ENCODE measurements at places on chromosomes 1 and 21.

GRCh38 chr1:158916085-158916484 is 15.3 kb upstream of the PYHIN1 start:
- DNase-seq: no peak

GRCh38 chr1:64511044-64511443 is 41.1 kb downstream of the CACHD1 start:
- no peak for DNase-seq

GRCh38 chr1:199851439-199852140 is 175.9 kb upstream of the NR5A2 start:
- no peak for DNase-seq

- peak; percentile 52 for DNase-seq
Measured at GRCh38 chr1:6600410-6601048, 2.1 kb downstream of the KLHL21 start.

DNA sequence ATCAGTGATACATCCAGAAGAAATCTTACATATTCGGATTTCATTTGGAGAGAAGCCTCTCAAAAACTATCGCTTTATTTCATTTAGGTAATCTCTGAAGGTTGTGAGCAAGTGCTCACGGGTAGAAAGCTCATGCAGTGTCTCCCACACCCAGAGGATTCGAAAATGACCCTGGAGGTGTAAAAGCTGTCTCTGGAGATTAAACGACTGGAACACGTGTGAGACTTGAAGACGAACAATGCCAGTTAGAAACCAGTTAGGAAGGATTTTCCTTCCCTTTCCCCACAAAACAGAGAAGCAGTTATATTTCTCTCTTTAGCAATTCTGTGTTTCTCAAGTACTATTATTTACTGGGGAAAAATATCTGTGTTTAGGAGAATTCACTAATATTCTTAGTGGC is 92.5 kb upstream of the CD55 start:
- no peak for DNase-seq

GRCh38 chr1:174269989-174270651 is 110.8 kb downstream of the RABGAP1L start:
- DNase-seq: no peak

GRCh38 chr1:64248065-64248464 is 44.6 kb downstream of the UBE2U start:
- no peak for DNase-seq

DNA sequence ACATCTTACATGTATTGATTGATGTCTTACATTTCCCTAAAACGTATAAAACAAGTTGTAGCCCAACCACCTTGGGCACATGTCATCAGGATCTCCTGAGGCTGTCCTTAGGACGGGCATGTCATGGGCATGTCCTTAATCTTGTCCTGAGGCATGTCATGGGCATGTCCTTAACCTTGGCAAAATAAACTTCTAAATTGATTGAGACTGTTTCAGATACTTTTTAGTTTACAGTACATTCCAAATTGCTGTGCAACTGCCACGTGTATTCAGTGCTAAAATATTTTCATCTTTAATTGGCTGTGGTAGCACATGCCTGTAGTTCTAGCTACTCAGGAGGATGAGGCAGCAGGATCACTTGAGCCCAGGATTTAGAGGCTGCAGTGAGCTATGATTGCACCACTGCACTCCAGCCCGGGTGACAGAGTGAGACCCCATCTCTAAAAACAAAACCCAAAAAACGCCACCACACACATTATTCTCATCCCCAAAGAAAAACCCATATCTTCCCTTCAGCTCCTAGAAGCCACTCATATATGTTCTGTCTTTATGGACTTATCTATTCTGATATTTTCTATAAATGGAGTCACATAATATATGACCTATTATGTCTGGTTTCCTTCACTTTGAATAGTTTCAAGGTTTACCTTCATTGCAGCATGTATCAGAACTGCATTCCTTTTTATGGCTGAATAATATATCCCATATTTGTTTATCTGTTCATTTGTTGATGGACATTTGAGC is 96.0 kb upstream of the BTG3 start:
- DNase-seq: no peak

DNA sequence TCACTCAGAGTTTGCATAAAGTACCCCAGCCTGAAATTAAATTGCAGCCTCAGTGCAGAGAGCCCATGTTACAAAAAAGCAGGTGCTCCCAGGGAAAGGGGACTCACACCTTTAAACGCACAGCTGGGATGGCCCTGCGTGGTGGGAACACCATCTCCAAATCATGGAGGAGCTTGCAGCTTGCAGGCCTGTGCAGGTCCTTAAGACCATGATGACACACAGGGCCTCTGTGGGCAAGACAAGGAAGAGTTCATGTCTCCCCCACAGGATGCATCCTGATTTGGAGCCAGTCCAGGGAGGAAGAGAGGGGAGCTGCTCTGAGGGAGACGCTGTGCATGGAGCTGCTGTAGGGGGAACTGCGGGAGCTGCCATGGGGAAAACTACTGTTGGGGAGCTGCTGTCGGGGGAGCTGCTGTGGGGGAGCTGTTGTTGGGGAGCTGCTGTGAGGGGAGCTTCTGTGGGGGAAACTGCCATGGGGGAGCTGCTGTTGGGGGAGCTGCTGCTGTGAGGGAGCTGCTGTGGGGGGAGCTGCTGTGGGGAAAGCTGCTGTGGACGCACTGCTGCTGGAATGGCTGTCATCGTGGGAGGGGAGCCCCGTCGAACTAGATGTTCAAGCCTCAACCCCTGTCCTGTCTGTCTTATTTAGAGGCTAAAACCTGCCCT is 113.9 kb downstream of the MATN1 start:
- no peak for DNase-seq

- no peak for DNase-seq
Measured at GRCh38 chr1:201310986-201311355, 27.7 kb downstream of the PKP1 start.

GRCh38 chr1:32998997-32999396 is 34.4 kb upstream of the RNF19B start:
- DNase-seq: no peak

DNA sequence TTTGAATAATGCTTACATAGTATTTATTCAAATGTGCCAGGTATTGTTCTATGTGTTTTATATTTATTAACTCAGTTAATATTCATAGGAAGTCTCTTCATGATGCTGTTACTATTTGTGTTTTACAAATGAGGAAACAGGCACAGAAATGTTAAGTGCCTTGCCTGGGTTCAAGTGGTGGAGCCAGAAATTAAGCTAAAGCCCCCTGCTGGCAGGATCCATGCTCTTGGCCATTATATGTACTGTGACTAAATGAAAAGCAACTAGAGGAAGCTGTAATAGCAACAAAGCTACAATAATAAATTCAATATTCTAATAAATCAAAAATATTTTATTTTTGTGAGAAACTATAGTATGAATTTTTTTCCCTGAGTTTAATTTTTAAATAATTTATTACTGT is 30.0 kb downstream of the IARS2 start:
- DNase-seq: no peak

GRCh38 chr1:213983493-213984386 is 4.0 kb upstream of the PROX1 start:
- no peak for DNase-seq

GRCh38 chr1:184940226-184940625 is 34.1 kb downstream of the NIBAN1 start:
- peak; percentile 55 for DNase-seq

DNA sequence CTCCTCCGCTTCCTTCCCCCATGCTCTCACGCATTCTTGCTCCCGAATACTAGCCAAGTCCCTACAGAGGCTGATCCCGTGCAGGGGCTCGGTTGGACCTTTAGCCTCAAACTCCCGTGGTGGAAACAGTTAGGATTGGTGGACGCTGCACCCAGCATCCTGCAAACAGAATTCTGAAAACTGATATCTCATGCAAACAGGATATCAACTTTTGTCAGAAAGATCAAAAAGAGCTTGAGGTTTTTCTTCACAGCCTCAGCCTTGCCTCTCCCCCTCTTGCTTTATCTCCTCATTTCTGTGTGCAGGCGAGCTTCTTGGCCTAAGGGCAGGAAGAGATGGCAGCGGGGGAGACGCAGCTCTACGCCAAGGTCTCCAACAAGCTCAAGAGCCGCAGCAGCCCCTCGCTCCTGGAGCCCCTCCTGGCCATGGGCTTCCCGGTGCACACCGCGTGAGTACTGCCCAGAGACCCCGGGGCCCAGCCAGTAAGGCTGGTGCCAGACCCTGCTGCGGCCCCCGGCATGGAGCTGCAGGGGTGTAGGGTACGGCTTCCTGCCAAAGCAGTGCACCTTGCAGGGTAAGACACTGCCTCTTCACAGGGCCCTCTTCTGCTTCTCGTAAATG is at the start of gene UBASH3A:
UBASH3A (plus strand) TSS at position 292 of the 621 bp plus-strand sequence; CDS start at position 336, 44 bp downstream.
- DNase-seq: no peak

DNA sequence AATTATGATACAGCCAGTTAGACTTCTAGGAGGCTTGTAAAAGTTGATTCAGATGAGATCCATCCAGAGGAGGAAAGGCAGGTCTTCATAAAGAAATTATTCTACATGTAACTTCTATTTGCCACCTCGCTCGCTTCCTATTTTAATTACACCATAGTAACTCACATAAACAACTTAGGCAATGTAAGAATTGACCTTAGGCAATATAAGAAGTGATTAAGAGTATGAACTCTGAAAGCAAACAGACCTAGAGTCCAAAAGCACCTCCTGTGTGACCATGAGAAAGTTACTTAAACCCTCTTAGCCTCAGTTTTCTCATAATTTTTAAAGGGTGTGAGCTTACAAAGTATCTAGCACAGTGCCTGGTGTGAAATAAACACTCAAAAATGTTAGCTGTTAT is 192.7 kb upstream of the NFIA start:
- DNase-seq: no peak

GRCh38 chr1:178491721-178492120 is 5.0 kb downstream of the CLEC20A start:
- no peak for DNase-seq

- peak; percentile 72 for DNase-seq
Measured at GRCh38 chr1:227946624-227947385, 927 bp downstream of the WNT9A start.

DNA sequence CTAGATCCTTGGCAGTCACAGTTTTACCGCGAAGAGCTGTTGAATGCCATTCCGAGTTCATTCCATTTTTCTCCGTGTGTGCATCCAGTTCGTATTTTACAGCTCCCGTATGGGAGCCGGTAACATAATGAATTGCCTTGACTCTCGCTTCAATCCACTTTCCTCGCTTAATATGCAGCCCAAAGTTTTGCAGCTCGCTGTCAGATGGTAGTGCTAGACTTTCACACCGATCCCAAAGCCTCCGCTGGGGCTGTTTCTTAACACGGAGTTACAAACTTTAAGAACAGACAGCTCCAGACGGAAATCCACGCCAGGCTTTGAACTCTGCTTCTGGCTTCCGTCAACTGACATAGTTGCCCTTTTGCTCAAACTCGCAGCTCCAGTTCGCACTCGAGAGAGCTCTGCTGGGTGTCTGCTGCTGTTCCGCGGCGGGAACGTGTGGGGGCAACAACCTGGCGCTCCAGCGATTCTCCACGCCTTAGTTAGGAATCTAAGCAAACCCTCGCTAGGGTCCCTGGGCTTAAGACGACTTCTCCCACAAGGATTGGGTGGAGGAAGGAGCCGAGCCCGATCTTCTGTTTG is 3.5 kb upstream of the ARID1A start:
- peak; percentile 97 for DNase-seq

- no peak for DNase-seq
Measured at GRCh38 chr1:47776667-47777131, 220.5 kb downstream of the TRABD2B start.

DNA sequence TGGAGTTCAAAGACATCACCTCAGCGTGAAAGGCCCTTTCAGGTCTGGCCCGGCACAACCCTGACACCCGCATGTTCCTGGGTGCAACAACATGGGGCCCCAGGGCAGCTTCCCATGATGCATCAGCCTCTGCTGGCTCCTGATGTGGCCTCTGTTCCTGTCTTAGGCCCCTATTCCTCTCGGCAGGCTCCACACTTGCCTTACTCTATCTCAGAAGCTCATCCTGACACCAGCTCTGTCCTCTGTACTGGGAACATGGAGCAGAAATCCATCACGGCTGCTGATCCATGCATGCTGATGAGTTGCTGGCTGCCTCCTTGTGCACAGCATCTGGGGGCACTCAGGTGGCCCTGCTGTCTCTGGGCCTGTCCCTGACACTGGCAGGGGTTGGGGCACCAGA is 74.6 kb downstream of the ADARB1 start:
- DNase-seq: no peak

GRCh38 chr1:200290010-200290685 is 119.7 kb downstream of the ZNF281 start:
- DNase-seq: no peak

DNA sequence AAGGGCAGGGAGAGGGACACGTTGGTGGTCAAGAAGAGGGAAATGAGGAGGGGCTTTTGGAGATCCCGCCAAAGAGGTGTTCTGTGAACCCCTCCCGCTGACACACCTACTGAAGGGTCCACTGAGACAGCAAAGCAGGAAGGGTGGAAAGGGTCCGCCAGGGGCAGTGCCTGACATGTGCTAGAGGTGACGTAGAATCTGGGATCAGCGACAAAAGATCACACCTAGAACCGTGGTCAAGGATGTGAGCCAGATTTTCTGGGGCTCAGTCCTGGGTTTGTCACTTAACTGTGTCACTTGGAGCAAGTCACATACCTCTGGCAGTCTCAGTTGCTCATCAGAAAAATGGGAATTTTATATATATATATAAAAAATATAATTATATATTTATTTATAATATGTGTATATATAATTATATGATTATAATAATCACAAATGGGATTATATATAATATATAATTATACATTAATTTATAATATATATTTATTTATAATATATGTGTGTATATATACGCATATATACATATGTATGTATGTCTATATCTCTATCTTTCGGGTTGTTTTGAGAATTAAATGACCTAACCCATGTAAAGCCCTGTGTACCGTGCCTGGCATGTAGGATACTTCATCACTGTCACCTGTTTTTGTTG is 35.0 kb upstream of the ATP5PO start:
- no peak for DNase-seq

GRCh38 chr1:196034080-196034706 is 574.0 kb downstream of the KCNT2 start:
- no peak for DNase-seq

DNA sequence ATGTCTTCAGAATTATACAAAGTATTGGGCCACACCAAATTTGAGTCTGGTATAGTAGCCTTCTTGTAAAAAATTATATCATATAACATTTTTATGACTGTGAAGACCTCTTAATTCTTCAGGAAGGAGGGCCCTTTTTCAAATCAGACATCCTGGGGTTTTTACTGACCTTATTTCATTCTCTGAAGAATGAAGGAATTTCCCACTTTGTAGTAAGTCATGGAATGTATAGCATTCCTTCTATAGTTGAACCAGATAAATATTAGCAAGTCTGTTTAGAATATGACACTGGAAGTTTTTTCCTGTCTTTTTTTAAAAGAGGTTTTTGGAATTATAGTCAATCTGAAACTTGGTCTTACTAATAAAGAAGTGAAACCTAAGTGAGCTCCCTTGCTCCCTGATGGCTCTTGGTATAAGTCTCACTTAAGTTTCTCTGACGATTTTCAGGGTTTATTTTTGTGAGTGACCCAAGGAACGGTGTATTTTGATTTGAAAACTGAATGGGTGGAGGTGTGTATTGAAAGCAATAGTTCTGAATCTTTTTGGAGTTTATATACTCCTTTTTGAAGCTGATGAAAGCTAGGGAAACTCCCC is 23.7 kb downstream of the SNX27 start:
- peak; percentile 11 for DNase-seq

GRCh38 chr1:244349581-244350001 is 102.1 kb downstream of the ADSS2 start:
- DNase-seq: peak; percentile 62
